GM12865 (cell line): ENCODE measurements at places on chromosomes 5 and 9.
A peak's percentile ranks its signal among the peaks of the same experiment; 100 is the strongest.

DNA sequence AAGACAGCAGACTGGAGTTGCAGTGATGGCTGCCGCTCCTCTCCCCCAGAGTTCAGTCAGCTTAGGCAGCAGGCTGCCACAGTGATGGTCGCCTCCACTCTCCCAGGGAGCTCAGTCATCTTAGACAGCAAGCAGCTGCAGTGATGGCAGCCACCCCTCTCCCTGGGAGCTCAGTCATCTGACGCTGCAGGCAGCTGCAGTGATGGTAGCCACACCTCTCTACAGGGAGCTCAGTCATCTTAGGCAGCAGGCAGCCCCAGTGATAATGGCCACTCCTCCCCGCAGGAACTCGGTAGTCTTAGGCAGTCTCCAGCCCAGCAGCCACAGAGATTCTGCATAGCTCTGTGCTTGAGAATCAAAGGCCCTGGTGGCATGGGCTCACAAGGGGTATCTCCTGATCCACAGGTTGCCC is 582.7 kb downstream of the DTWD2 start:
- DNase-seq = peak; percentile 25

DNA sequence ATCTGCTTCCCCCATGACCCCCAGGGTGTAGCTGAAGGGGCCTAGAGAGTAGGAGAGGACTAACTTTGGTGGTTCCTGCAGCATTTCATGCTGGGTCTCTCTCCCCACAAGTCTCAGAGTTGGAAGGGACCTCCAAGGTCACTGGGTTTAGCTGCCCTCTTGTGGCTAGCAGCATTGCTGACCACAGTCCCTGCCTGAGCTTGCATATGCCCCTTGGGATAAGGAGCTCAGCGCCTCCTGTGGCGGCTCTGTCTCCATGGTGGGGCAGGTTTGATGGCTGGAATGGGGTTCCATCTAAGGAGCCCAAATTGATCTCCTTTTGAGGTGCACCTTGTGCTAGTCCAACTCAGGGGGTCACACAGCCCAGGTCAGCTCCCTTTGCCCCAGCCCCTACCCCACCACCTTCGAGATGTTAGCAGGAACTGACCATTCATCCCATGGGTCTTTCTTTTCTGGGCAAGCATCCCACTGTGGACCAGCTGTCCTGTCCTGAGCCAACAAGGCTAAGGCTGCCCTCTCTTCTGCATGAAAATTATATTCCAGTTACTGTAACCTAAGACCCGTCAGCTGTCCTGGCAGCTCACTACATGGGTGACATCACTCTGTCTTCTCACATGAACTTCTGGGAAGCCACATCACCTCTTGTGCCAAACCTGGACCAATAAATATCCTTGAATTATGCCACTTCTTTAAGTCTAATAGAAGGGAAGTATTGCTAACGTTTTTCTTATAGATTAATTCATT is 196.2 kb downstream of the HSPA4 start:
- peak; percentile 12 for DNase-seq

DNA sequence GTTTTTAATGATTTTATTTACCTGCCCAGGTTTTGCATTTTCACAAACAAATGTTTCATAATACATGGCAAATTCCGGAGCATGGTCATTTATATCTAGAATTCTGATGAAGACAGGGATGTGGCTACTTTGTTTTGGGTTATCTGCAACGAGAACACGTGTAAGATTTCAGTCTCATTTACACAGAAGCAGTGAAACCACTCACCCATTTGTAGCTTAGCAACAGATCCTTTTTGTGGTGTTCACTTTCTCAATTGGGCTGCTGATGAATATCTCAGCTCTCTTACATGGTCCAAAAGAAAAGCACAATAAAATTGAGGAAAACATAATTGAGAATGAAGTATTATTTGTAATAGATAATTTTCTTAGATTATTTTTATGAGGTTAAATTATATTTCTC is 148.6 kb downstream of the CDH9 start:
- no peak for DNase-seq

DNA sequence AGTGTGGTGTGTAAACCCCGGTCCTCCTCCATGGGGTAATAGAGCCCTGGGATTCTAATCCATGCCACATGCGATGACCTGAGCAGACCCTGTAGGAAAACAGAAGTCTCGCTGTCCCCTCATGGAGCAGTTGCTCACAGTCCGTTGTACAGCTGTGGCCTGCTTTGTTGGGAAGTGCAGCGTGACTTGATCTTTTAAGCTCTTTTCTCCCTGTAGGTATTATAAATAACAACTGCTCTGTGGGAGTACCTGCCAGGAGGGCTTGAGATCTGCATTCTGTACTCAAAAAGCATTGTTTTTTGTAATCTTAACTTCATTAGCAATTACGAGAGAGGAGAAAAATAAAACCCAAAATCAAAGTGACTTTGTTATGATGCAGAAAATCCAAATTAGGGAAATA is 17.3 kb downstream of the MEGF10 start:
- no peak for DNase-seq

- DNase-seq = no peak
These were observed 117.4 kb downstream of the NPR3 start for GRCh38 chr5:32828492-32828891.

DNA sequence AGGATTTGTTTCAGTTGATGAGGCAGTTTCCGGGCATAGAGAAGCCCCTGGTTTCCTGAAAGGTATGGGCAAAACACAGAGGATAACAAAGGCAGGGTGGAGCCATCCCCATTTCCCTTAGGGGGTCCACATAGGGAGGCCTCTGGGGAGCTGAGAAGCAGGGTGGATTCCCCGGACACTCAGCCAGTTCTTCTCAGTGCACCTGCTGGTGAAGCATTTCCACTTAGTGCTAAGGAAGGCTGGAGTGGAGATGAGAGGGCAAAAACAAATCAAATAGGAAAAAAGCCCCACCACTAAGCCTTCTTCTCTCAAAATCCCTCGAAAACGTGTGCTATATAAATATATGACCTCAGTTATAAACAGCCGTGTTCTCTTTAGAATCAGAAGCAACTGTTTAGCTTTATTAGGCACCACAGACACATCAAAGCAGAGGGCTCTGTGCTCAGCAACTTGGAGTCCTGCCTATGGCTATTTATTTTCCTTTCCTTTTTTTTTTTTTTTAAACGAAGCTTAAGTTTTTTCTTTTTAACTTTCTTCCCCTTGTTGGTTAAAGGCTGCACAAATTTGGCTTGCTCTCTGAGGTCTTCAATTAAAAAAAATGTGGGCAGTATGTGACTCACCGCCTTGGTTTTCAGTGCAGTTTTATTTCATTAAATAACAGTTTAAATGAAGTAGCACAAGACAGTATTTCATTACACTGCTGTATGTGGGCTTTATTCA is 67.7 kb downstream of the PRDM6 start:
- no peak for DNase-seq

DNA sequence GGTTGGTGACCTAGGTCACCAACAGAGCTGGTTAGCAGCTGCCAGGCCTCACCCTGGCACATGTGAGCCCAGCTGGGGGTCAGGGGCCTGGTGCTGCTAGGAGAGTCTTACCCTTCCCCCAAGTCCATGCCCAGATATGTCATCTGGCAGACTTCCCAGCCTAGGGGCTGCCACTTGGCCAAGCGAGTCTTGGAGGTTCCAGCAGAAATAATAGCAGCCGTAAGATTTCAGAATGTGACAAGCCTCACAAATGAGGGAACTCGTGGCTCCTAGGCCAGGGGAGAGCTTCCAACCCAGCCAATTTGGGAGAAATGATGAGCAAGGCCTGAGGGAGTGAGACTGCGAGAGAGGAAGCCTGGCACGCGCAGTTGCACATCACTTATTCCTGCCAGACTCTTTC is 11.1 kb downstream of the URM1 start:
- no peak for DNase-seq

DNA sequence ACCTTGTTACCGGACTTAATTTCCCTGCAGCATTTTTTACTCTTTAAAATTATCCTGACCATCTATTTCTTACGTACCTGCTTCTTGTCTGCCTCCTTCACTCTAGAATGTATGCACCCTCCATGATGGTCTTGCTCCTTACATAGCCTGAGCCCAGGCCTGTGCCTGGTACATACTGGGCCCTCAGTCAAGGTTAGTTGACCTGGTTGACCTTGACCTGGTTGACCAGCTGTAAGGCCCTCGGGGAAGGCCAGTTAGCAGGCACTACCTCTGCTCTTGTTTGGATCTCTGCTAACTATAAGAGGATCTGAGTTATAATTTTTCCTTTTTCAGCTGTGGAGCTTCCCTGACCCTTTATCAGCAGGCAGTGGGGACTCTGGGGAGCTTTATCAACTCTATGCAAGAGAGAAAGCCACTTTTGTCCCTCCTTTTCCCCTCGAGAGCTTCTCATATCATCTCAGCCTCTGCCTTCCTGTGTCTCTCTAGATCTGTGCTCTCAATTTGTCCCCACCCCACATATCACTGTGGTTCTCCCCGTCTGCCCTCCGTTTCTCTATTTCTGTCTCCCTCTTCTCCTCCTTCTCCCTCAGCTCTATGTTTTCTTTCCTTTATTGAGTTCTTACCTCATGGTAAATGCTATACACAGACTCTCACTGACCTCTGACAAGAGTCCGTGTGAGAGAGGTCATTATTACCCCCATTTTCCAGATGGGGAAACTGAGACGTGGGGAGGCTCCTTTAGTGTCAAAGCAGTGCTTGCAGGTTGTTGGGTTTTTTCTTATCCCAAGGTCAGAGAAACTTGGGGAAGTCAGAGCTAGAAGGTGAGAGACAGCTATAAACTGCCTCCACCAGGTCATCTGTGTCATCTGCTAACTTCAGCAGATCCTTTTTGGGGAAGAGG is 28.6 kb downstream of the SPRY4 start:
- DNase-seq = no peak

- no peak for DNase-seq
These were observed 128.8 kb upstream of the PANK3 start for GRCh38 chr5:168707716-168708695.

GRCh38 chr5:61332851-61333320 is 828 bp downstream of the ZSWIM6 start:
- peak; percentile 51 for DNase-seq

- DNase-seq = no peak
These were observed 57.4 kb upstream of the CDH12 start for GRCh38 chr5:22910523-22910922.

DNA sequence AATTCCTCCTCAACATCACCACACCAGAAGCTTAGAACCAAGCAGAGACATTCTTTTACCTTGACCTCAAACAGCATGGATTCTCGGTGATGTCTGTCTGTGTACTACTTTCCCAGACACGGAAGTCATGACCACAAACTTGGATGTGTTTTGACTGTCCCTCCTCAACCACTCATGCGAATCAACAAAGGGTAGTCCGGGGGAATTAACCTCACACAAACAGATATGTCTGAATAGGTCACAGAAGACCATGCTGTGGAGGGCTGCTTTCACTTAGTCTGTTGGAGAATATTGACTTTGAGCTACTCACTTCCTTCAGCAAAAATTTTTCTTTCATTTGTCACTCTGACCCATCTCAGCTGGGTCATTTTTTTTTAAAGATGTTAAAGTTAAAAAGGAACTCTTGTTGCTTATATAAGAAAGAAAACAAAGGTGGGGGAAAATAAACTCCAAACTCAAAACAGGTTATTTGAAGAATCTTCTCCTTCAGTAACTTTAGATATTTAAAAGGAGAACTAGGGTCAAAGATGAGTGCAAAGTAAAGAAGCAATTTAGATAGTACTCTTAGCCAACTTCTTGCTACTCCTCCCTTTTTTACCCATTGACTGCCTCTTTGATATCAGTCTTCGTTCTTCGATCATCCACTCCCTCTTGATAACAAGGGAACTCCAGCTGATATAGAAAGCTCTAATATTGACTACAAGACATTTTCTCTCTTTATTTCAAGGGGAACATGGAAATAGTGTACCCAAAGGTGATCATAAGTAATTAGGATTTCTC is 343.4 kb upstream of the CDH6 start:
- DNase-seq = no peak

DNA sequence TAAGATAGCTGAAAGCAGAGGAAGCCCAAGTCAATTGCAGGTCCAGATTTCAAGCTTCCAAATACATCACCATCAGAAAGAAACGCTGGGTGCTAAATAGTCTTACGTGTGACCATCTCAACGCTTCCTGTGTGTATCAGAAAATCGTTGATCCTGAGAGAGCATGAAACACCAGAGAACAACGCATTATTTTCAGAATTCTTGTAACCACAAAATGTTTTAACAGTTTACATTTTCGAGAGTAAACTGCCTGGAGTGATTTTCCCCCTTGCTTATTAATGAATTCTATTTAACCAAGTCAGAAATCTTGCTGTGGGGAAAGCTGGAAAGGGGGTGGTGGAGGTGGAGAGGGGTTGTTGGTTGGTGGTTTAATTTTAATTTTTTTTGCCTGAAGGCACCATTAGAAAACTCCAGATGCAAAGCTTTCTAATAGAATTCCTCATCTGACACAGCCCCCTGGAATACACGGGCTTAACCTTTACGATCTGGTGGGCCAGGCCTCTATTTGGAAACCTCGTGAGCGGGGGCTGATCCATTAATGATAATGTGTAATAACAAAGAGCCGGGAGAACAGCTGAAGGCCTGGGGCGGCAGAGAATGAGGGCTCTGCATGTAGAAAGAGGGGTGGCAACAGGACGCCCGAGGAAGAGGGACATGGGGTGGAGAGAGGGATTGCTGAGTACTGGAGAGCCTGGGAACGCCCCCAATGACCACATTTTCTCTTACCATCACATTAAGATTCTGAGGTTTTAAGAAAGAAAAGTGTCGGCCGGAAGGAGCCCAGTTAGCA is 124.5 kb upstream of the NFIB start:
- no peak for DNase-seq

GRCh38 chr9:104890433-104890770 is 37.6 kb downstream of the ABCA1 start:
- no peak for DNase-seq

DNA sequence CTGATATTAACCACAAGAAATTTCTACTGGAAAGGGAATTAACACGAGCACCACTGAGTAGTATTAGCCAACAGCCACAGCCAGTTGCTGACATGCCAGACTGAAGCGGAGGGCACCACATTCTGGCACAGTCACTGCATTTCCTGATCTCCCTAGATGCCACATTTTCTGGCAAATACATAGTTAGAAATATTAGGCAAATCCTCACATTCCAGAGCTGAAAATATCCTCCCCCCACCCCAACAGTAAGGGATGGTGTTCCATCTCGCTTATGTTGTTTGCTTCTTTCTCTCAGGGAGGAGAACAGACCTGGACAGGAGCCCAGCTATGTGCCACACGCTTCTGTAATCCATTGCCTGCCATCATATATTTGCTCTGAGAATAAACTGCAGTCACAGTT is 32.8 kb upstream of the MCTP1 start:
- no peak for DNase-seq

GRCh38 chr9:127974769-127975261 is 6.0 kb downstream of the EEIG1 start:
- no peak for DNase-seq

DNA sequence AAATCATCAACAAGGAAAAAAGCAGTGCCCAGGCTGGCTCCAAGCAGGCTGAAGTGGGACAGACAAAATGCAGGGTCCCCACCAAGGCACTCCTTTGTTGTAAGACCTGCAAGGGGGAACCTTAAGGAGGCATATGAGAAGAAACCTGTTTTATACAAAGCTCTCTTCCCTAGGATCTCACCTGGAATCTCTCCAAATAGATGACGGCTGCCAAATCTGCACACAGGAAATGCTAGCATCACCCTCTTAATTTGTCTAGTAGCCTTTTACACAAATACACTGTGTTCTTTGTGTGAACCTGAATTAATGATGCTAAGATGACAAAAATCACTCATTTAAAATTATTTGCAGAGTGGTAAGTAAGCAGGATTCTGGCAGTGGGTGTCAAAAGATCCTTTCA is 280.2 kb downstream of the SPOCK1 start:
- no peak for DNase-seq

- no peak for DNase-seq
These were observed 295.4 kb upstream of the RIOK2 start for GRCh38 chr5:97478483-97478882.
